ENCODE measurements at places on chromosomes 3 and 15.

GRCh38 chr15:85963262-85963760 is 116.4 kb upstream of the AGBL1 start:
- no peak for DNase-seq

- DNase-seq = no peak
These were observed 55.0 kb upstream of the EPHB3 start for GRCh38 chr3:184506561-184506991.

GRCh38 chr15:63322541-63322940 is 45.1 kb downstream of the APH1B start:
- no peak for DNase-seq

DNA sequence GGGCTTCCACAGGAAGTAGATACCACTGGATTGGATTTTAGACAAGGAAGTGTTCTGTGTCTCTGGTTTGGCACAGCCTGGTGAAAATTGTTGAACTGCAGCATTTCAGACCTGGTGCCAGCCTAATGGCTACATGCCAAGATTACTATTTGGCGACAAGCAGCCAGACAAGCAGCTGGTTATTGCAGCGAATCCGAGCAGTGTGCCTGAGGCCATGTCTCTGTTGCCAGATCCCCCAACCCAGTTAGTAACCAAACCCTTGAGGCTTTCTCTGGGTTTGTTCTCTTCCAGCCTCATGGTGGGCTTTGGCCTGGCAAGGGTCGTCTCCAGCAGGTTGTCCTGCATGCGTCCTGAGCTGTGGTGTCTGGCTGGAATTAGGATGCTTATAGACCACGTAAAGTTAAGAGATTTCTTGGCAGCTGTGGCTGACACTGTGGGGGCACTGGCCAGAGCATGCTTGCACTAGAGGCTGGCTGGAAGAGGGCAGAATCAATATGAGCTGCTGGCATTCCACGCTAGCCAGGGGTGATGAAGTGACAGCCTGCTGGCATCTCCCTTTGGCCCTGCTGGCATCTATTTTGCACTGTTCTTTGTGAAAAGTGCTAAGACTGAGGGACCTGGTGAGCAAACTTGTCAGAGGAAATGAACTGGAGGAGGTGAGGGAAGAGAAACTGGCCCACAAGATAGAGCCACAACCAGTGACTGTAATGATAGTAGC is 172.6 kb downstream of the RBMS3 start:
- peak; percentile 18 for DNase-seq

DNA sequence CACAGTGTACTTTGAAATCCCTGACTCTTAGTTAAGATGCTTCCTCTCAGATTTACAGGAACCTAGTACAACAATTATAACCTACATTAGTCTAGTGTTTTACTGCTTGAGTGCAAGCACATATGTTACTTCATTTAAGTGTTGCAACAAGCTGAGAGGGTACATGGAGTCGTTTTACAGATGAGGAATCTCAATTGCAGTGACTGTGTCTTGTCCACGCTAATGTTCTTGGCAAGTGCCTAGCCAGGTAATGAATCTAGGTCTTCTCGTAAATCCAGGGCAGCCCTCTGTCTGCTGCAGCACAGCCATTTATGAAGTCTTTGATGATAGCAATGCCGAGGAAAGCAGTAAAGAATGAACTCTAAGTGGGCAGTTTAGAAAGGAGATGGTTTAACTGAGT is 384.4 kb upstream of the ARPP21 start:
- DNase-seq = no peak

DNA sequence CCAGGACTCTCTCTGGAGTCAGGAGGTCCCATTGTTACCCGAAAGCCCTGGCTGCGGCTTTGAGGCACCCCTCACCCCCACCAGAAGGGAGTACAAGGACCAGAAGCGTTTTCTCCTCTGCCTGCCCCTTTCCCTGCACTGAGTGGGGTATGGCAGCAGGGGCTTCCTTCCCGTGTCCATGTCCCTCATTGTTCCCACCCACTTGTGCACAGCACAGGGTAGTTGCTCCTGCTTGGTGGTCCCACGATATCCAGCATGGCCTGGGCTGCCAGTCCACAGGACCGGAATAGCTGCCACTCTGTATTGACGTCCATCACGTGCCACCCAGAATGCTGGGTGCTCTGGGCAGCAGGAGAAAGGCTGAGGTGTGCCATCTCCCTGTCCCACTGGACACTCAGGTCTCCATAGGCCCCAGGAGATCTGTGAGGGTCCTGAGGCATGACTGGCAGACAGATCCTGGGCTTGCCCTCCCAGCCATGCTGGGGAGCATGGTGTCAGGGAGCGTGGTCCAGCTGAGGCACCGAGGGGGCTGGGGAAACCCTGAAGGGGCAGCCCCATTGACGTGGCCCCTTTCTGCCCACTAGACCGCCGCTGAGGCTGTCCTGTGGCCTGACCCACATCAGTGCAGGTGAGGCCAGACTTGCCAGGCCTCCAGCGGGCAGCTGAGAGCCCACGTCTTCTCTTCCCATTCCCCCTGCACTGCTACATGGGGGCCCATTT is 45.3 kb upstream of the SEC22A start:
- no peak for DNase-seq

GRCh38 chr15:39267685-39268084 is 313.2 kb upstream of the THBS1 start:
- DNase-seq = no peak

GRCh38 chr3:127870156-127870555 is 44.9 kb upstream of the KBTBD12 start:
- DNase-seq = no peak

DNA sequence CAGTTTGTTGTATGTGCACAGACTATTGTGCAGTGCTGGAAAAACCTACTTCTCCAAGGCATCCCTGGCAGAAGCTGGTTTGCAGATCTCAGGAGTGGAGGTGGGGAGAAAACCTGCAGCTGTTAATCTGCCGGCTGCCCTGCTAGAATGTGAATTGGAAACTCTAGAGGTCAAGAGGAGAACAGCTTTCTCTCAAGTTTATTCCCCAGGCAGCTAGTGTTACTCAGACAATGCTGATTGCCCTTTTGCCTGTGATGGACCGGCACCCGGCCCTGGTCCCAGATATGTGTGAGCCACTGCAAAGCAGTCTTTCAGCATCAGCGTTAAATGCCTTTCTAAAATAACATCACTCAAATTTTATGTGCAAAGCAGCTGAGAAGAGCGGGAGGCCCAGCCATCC is 129.7 kb upstream of the TPM1 start:
- no peak for DNase-seq

GRCh38 chr3:75136100-75136897 is 521.8 kb upstream of the CNTN3 start:
- DNase-seq = no peak

- no peak for DNase-seq
These were observed 85.7 kb upstream of the TGFBR2 start for GRCh38 chr3:30520699-30521098.

DNA sequence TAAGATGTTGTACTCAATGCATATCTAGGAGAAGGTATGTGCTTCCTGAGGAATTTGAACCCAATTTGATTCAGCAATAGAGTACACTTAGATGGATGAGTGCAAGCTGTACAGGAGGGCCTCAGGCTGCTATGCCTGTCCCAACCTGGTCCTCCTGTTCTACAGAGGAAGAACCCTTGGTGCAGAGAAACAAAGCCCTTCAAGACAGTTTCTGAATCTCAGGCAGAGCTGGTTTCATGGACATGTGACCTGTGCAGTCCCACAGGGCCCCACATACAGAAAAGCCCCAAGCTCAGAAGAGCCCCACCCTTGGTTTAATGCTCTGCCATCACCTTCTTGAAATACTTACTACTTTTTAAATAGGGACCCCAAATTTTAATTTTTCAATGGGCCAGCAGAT is 15.3 kb downstream of the FOXP1 start:
- no peak for DNase-seq

DNA sequence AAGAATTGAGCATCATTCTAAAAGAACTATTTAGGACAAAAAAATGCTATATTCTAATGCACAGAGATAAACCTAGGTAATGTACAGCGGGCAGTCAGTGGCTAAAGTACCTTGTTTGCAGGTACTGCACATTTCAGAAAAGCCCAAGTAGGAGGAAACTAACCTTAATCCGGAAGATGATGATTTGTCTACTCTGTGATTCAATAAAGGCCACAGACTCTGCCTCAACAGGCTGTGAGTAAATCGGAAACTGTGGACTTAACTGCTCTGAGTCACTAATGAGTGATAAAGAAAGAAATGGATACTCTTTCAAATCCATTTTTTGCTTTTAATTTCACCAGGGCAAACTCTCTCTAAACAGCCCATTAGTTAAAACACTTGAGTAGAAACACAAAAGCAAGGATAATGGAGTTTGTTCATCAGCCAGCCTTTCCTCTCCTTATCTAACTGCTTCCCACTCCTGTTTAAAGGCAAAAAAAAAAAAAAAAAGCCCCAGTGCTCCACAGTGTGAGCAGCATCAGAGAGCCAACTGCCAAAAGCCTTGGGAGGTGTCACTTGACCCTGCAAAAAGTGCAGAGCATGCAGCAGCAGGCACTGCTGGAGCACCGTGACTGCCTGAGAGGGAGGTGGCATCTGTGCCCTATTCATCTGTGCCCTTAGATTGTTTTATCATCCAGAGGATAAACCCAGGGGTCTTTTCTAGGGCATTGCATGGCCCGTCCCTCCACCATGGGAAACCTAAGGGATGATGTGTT is 187.7 kb downstream of the SATB1 start:
- no peak for DNase-seq

GRCh38 chr15:92763459-92763858 is 107.9 kb upstream of the FAM174B start:
- no peak for DNase-seq

DNA sequence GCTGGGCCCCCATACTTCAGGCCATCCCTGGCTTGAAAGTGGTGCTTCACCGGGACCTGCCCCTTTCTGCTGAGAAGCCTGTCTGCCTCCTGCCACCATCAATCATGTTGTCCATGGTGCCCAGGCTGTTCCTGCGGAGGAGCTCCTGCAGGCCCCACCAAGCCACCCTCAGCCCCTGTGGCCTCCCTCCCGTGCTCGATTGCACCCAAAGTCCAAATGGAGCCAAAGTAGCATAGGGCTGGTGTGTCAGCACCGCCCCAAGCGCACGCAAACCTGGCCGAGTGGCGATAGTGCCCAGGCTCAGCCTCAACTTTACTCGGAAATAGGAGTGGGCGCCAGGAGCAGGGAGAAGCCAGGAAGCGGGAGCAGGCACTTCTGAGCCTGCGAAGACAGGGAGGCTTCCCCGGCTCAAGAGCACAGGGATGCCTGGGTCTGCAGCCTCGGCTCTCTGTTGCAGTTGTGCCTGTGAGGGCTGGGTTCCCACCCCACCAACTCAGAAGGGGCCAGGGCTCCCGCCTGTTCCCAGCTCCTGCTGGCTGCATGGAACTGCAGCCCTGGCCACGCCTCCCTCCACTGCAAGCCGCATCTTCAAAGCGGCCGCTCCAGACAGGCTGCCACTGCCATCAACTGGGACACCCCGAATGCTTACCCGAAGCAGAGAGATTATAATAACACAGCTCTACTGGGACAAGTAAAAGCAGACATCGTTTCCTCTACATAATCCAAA is 203.0 kb downstream of the ARRDC4 start:
- no peak for DNase-seq

DNA sequence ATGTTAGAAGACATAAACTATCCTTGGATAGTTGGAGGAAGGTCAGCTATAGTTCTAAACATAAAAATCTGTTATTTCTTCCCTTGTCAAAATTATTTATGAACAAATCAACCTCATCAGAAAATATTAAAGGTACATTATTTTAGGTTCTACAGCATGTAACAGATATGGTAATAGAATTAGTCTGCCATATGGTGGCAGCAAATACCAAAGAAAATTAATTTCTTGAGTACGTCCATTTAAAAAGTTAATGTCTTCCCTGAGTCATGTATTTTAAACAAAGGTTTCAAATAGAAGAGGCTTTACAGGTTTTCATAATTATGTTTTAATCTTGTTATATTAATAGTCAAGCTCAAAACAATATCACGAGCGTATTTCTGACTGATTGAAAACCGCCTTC is 17.9 kb upstream of the ANKRD28 start:
- no peak for DNase-seq

DNA sequence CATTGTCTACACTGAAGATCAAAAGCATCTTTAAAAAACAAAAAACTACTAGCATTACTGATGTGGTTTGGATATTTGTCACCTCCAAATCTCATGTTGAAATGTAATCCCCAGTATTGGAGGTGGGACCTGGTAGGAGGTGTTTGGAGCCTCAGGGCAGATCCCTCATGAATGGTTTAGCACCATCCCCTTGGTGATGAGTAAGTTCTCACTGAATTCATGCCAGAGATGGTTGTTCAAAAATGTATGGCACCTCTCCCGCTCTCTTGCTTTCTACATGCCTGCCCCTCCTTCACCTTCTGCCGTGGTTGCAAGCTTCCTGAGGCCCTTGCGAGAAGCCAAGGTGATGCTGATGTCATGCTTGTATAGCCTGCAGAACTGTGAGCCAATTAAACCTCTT is 136.6 kb upstream of the FHIT start:
- no peak for DNase-seq

DNA sequence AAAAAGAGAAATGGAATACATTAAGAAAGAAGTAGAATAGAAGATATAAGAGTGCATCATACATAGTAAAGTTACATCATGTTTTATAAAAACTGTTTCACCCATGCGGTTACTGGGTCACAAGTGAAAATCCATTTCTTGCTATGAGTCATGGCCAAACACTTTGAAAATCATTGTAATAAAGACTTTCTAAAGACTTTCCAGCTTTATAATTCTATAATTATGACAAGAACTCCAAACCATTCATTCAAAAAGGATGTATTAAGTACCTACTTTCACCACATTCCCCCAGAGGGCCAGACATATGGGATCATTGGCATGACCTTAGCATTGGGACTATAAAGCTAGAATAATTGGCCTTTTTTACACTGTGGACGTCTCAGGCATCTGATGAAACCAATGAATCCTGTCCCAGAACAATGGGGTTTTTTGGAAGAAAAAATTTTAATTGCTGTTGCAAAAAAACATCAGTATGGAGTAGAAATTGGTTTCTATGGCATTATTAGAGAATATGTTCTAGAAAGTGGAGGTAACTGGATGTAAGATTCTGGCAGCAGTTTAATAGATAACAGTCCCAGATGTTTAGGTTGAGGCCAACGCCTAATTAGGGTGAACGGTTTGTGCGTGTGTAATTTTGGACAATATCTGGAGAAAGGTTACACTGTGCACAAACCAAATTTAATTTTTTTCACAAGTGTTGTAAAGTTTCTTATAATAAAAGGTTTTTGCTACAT is 3.3 kb upstream of the SKIC8 start:
- no peak for DNase-seq

GRCh38 chr3:177478170-177478867 is 281.0 kb upstream of the TBL1XR1 start:
- DNase-seq = no peak

- DNase-seq = no peak
These were observed 99.4 kb upstream of the MRPL3 start for GRCh38 chr3:131602011-131602779.

- DNase-seq = no peak
These were observed 775.0 kb downstream of the DIPK2A start for GRCh38 chr3:144746631-144747030.

GRCh38 chr3:12994357-12994606 is 78.9 kb downstream of the IQSEC1 start:
- DNase-seq = no peak

GRCh38 chr3:137172728-137173127 is 214.9 kb downstream of the IL20RB start:
- no peak for DNase-seq

- DNase-seq = no peak
These were observed 29.6 kb downstream of the MSL2 start for GRCh38 chr3:136166507-136166906.

Measured in substantia nigra (tissue), 51 donors.